ENCODE measurements at places on chromosomes 16 and 17.
A peak's percentile ranks its signal among the peaks of the same experiment; 100 is the strongest.

DNA sequence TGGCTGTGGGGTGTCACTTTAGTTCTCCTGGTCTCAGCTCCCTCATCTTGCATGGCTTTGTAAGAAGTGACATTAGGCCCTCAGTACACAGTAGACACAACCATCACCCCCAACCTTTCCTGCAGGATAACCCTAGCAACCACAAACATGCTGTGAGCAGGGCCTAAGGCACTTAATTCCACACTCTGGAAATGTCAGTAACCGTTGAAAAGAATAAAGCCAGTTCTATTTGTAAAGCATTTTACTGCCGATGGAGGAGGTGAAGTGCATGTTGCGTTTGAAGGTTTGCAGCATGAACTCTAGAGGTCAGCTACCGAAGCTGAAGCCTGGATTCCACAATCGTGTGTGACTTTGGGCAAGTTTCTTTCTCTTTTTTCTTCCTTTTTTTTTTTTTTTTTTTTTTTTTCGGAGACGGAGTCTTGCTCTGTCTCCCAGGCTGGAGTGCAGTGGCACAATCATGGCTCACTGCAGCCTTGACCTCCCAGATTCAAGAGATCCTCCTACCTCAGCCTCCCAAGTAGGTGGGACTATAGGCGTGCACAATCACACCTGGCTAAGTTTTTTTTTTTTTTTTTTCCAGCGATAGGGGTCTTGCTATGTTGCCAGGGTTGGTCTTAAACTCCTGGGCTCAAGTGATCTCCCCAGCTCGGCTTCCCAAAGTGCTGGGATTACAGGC lies 26.1 kb upstream of the TOB1 start:
- no peak for DNase-seq

GRCh38 chr17:10907370-10907769 lies 69.5 kb upstream of the PIRT start:
- DNase-seq = no peak

DNA sequence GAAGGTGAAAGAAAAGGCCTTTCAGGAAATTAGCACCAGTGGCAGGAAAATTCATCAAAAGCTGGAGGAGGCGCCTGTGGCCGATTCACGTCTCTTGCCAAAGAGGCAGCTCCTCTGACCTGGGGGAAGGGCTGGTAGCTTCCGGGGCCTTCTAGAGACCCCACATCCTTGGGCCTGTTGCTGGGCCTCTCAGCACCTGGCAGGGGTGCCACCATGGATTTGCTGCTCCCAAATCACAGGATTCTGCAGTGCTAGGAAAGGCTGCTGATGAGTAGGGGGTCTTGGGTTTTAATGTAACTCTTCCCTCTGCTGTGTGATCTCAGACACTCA lies 11.6 kb upstream of the CBFB start:
- no peak for DNase-seq

DNA sequence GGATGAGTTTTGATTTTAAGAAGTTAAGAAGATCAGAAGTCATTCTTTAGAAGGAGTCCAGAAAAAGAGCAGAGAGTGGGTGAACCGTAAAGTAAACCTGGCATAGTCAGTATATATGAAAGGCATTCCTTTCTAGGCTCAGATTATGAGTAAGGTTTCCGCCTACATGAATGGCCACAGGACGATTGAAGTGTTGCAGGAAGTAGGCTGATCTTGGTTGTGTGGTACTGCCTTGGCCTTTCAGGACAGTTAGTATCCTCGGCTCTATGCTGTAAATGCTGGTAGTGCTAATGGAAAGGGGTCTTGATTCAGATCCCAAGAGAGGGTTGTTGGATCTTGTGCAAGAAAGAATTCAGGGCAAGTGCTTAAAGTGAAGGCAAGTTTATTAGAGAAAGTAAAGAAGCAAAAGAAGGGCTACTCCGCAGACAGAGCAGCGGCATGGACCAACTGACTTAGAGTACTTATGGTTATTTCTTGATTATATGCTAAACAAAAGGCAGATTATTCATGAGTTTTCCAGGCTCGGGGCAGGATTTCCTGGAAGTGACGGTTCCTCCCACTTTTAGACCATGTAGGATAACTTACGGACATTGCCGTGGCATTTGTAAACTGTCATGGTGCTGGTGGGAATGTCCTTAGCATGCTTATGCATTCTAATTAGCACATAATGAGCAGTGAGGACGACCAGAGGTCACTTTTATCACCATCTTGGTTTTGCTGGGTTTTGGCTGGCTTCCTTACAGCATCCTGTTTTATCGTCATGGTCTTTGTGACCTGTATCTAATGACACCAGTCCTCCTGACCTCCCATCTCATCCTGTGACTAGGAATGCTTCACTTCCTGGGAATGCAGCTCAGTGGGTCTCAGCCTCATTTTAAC lies 164.8 kb downstream of the SNX29 start:
- DNase-seq = no peak

- no peak for DNase-seq
Measured at GRCh38 chr16:54437921-54438320, 151.3 kb upstream of the IRX3 start.

- no peak for DNase-seq
Measured at GRCh38 chr17:69388822-69389442, 25.6 kb upstream of the MAP2K6 start.

DNA sequence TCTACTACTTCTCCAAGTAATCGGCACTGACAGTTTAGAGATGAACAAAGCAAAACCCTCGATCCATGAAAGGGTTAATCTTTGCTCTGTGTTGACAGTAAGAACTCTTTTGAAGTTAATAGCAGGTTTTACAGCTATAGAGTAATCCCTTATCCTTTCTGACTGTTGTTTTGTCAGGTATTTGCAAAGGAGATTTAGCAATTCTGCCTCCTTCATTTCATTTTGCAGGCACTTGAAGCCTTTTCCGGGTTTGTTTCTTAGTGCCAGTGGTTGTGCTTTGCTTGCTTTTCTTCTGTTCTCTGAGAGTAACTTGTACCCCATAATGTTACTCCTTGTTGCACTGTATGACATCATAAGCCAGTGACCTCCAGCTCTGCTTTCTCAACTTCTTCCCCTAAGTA lies 64.5 kb downstream of the TANGO6 start:
- DNase-seq = no peak

GRCh38 chr17:65287040-65287439 lies 149.9 kb downstream of the RGS9 start:
- no peak for DNase-seq

DNA sequence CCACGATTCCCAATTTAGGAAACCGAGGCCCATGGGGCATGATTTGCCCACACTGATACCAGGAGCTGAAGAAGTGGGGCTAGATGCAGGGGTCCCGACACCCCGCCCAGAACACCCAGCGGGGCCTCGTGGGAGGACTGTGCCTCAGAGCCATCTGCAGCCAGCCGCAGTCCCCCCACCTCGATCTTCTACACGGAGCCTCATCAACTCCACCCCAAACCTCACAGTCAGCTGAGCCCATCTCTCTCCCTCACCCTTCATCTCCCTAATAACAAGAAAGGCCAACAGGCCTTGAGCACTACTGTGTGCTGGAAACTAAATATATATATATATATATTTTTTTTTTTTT lies 4.2 kb downstream of the ITGAE start:
- no peak for DNase-seq

DNA sequence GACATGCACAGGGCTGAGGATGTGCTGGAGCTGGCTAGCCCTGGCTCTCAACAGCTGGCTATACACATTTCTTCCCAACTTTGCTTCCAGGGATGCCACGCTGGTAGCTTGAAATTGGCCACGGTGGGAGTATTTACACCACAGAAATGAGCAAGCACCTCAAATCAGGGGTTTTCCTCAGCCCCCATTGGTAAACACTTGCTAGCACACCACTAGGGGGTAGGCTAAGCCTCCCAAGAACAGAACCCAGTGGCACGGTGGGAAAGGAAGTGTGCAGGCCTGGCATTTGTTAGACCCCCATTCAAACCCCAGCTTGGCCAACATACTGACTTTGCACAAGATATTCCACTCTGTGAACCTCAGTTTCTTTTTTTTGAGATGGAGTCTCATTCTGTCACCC lies 12.9 kb downstream of the DRC3 start:
- DNase-seq = no peak

DNA sequence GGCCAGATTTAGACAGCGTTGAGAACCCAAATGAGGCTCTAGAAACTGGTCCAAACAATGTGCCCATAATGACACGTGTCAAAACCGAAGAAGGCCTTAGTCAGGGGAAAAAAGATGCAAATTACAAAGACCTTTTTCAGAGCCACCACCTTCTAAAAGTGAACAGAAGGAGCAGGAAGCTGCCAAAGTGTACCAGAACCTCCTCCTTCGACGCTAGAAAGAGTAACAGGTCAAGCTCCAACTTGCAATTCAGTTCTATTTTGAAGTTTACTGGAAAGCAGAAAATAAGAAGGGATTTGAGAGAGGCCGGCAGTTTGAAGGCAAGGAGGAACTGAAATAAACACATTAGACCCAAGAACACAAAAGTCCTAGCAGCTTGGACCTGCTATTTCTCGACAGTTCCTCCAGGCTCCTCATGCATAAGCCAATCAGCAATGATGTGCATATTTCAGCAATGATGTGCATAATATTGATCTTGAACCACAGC lies 61.8 kb downstream of the XYLT1 start:
- DNase-seq = no peak

GRCh38 chr16:35690413-35690812 lies 2231.0 kb downstream of the TP53TG3F start:
- DNase-seq = no peak

DNA sequence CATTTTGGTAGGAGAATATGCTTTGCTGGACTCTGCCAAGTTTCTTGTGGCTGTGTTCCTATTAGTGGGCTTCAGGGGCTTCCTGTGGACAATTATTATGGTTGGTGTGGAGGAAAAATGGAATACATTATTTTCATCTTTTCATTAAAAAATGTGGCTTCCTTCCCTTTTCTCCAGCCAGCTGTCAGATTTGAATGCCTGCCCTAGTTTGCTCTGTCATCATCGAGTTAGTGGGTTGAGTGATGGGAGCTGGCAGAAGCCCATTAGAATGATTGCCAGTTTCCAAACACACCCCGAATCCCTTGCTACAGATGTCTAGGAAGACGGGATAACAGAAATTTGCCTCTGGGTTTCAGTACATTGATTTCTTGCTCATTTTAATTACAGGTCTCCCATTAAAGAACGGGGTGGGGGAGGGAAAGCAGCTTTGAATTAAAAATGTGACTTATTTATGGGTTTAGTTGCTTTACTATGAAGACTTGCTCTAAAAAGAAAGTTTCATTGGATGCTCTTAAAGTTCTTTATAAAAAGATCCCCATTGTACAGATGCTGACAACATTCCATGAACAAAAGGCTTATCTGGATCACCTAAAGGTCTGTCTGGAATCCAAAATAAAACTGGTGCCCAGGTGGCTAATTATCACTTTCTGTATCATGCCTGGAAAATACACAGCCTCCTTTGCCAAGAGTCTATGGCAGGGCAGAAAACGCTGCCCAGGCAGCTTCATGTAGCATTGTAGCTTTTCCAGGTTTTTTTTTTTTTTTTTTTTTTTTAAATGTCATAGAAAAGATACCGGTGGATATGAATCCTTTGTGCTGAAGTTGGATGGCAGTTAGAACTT lies 103.6 kb downstream of the PRKCA start:
- no peak for DNase-seq

- no peak for DNase-seq
Measured at GRCh38 chr17:60601447-60602384, 1.7 kb downstream of the PPM1D start.

DNA sequence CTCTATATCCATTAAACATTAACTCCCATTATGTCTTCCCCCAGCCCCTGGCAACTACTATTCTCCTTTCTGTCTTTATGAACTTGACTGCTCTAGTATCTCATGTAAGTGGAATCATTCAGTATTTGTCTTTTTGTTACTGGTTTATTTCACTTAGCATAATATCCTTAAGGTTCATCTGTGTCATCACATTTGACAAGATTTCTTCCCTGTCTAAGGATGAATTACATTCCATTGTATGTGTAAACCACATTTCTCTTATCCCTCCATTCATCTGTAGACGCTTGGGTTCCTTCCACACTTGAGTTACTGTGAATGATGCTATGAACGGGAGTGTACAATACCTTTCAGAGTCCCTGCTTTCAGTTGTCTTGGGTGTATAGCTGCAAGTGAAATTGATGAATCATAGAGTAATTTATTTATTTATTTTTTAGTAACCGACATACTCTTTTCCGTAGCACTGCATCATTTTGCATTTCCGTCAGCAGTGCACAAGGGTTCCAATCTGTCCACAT lies 399.7 kb upstream of the RBFOX1 start:
- no peak for DNase-seq

- no peak for DNase-seq
Measured at GRCh38 chr17:76685366-76685765, 25.4 kb downstream of the MXRA7 start.

DNA sequence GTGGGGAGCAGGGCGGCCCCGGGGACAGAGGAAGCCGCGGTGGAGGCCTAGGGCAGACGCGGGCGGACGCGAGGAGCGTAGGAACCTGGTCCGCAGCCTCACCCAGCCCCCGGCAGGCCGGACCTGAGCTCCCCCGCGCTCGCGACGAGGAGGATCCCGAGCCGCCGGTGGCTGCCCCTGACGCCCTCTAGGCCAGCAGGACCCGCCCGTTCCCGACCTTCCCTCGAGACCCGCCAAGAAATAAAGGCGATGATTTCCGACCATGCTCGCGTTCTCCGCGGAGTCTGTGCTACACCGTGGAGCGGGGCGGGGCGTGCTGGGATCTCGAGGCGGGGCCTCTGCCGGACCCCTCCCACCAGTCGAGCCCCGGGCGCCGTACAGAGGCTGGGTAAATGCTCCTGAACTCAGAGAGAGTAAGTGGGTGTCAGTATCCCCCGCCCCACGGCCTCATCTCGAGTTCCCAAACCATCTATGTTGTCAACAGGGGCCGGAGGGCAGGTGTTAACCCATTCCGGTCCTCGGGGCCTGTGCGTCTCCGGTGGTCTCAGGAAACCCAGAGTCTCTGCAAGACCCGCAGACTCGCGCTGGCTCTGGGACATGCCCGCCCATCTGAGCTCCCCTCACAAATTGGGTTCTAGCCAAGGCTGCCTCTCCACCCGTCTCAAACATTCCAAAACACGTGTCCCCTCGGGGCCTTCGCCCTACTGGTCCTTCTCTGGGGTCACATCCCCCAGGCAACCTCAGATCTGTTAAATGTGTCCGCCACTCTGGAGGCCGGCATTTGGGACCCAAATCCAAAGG lies 13.7 kb downstream of the SYCE1L start:
- DNase-seq = peak; percentile 52

DNA sequence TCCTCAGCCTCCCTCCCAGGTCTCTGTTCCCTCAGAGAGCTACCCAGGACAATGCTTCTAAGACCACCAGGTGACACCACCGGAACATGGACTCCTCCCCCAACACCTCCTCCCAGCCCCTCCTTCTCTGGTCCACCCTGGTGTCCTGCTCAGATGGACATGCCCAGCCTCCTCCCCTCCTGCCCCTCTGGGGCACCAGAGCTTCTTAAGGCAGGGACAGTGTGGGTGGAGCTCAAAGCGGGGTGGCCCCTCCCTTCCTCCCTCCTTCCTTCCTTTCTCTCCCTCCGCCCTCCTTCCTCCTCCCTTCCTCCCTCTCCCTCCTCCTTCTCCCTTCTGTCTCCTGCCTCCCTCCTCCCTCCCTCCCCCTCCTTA lies 22.7 kb downstream of the TRPV3 start:
- DNase-seq = no peak

DNA sequence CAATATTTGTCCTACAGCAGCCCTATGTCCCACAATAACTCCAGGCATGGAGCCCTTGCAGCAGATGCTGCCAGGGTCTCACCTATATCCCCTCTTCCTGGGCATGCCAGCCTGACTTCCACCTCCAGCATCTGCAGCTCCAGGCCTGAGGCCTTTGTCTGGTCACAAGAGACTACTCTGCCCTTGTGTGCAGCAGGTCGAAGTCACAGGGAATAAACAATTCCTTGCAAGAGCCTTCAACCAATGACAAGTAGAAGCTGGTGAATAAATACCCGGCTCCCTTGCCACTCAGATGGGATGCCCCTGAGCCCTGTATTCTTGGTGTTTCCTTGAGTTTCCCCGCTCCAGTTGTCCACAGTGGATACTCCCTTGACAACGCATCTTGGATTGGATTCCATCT lies 23.0 kb downstream of the CES1 start:
- no peak for DNase-seq

All from stimulated activated CD8-positive, alpha-beta memory T cell treated with anti-CD3 and anti-CD28 coated beads, Interleukin-4, amount 100 ng/mL, for 4 hours (primary cell).